ENCODE measurements at places on chromosomes 3 and 15. TPM values are rescaled to one million over a fixed set of nuclear protein-coding genes. Genes with fewer than 3 reads are reported as not detected.
A peak's percentile ranks its signal among the peaks of the same experiment; 100 is the strongest.

DNA sequence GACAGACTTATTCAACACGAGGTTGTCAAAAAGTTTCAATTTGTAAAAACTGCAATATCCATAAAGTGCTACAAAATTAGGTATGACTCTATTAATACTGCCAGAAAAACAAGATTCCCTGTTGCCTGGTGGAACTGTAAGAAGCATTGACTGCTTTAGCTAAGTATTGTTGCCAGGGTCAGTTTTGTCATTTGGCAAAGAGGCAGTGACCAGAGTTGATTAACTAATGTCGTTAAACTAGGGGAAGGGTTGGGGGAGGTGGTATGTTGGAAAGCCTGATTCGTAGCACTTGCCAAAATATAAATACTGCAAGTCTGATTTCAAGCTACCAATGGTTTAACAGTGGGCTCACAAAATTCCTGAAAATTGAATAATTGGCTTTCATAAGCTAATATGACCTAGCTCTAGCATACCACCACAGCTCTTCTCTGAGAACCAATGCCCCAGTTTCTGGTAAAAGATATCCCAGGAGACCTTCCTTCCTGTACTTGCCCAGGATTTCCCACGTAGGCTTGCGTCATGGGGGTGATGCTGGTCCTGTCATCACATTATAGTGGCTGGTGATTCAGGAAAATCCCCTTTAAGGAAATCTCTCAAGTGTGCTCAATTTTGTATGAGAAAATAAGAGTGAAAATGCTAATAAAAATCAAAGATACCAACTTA is 266.4 kb upstream of the TBC1D5 start:
- H3K27ac ChIP-seq, result no peak overlapping the region
- no peak overlapping the region for H3K4me3 ChIP-seq
- no peaks in the 10 kb centered on the region for H3K27me3 ChIP-seq
- H3K36me3 ChIP-seq, result no peaks in the 10 kb centered on the region
- H3K4me1 ChIP-seq, result no peaks in the 10 kb centered on the region
- no peak for DNase-seq

DNA sequence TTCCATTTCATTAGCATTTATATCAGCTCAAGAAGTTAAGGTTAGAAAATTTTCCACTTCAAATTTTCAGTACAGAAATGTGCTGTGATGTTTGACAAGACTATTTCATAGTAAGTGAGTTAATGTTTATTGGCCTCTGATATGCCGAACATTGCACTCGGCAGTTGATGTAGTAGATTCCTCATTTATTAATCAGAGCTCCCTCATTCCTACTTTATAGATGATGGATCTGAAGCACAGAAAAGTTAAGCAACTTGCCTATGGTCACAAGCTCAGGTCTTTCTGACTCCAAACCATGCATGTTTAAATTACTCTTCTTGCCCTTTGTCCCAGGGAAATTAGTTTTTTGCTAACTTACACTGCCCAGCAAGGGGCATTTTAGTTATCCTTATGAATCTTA is 92.0 kb downstream of the ATG7 start:
- no peak overlapping the region for H3K4me3 ChIP-seq
- H3K27ac ChIP-seq, result peak overlapping the region; percentile 94
- no peak for DNase-seq
- H3K36me3 ChIP-seq, result peaks cover 21% of the 10 kb centered on the region
- no peaks in the 10 kb centered on the region for H3K27me3 ChIP-seq

DNA sequence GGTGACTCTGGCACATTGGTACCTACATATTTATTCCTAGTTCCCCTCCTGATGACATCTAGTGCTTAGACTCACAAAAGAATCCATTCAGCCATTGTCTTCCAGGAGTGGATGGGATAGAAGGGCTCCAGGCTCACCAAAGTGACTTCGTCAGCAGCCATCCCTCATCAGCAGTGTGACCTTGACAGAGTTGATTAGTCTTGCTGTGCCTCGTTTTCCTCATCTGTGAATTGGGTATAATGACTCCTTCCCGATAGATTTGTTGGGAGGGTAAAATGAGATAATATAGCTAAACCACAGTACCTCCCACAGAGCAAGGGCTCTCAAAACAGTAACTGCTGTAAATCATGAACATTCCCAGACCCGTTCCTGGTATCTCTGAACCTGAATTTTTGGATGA is 10.7 kb downstream of the ACAN start:
- peaks cover 16% of the 10 kb centered on the region for H3K4me1 ChIP-seq
- no peak for DNase-seq
- 0 out of 2 replicates have a peak, but pooled peaks cover 3% of the 10 kb centered on the region for H3K27me3 ChIP-seq
- no peak overlapping the region for H3K4me3 ChIP-seq

GRCh38 chr3:138078901-138079344 is 36.5 kb downstream of the DZIP1L start:
- H3K27me3 ChIP-seq, result no peaks in the 10 kb centered on the region
- H3K4me3 ChIP-seq, result no peak overlapping the region
- H3K4me1 ChIP-seq, result no peaks in the 10 kb centered on the region
- no peak for DNase-seq

GRCh38 chr15:69556344-69556743 is 103.7 kb downstream of the RPLP1 start:
- DNase-seq, result no peak
- no peaks in the 10 kb centered on the region for H3K36me3 ChIP-seq
- H3K27me3 ChIP-seq, result 0 out of 2 replicates have a peak, but pooled peaks cover 5% of the 10 kb centered on the region
- no peak overlapping the region for H3K4me3 ChIP-seq
- no peak overlapping the region for H3K27ac ChIP-seq

RASGRF1 gene
- total RNA-seq, result 3.6 TPM

Data from Karpas-422 (cell line).